ENCODE measurements at places on chromosomes 13 and 19. TPM values are rescaled to one million over a fixed set of nuclear protein-coding genes. Genes with fewer than 3 reads are reported as not detected.

The ITGBL1 gene
- total RNA-seq: not detected

The ZNF836 gene
- total RNA-seq: 1.1 TPM

The ZNF582 gene
- not detected for total RNA-seq

The C1QTNF9 gene
- total RNA-seq: 0.09 TPM

GRCh38 chr19:35225951-35226350 is 2.6 kb downstream of the FAM187B start:
- DNase-seq: no peak

DNA sequence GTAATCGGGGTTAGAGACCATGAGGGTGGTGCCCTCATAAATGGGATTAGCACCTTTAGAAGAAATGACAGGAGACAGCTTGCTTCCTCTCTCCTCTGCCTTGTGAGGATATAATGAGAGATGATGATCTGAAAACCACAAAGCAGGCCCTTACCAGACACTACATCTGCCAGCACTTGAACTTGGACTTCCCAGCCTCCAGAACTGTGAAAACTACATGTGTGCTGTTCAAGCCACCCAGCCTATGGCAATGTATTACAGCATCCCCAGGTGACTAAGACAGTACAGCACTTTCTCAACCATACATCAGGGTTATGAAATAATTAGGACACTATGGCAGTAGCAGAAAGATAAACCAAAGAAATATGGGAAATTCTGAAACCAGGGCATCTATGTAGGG is 7.4 kb downstream of the ZNF564 start:
- no peak for DNase-seq

DNA sequence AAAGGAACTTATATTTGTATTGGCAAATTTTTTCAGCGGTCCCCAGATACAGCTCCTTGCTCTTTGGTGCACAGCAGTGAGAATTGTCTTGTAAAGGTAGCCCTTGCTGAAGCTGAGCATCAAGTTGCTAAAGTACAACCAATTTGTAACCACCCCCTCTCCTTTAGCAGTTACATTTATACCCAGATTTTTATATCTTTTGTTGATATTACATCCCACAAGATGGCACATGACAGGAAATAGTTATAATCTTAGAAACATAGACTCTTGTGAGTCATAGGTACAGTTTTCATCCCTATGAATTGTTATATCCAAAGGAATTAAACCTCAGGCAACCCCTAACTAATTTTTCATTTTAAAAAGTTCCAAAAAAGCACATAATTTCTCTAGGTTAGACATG is 523.0 kb upstream of the SLITRK1 start:
- DNase-seq: no peak

DNA sequence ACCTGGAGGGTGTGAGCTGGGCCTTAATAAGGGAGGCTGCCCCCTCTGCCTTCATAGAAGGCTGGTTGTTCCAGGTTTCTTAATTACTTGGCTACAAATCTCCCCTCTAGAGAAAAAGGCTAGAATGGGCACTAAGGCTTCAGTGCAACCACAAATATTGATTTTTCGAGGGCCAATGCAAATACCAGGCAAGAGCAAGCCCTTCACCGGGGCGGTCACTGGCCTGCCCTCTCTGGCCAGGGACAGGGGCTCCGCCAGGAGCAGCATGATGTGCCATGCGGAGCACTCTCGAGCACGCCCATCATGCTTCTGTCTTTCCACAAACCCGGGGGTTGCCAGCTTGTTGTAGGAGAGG is 127.8 kb upstream of the SPACA7 start:
- no peak for DNase-seq

- DNase-seq: no peak
Measured at GRCh38 chr19:17025991-17026658, 485 bp downstream of the CPAMD8 start.
